Thoracic aorta (tissue), 2 donors: ENCODE measurements at places on chromosomes 13 and 19. TPM values are rescaled to one million over a fixed set of nuclear protein-coding genes. Genes with fewer than 3 reads are reported as not detected.
A peak's percentile ranks its signal among the peaks of the same experiment; 100 is the strongest.

GRCh38 chr19:19627621-19628500 lies at the start of gene LPAR2:
Gene LPAR2 (minus strand): TSS chr19:19628220. CDS start chr19:19627275, 945 bp downstream.
- no peak for DNase-seq
- no peak within 1 kb of the TSS for H3K27ac ChIP-seq
- H3K4me1 ChIP-seq: peaks cover 12% of the 10 kb centered on the region
- peaks cover 4% of the 10 kb centered on the region for H3K36me3 ChIP-seq

DNA sequence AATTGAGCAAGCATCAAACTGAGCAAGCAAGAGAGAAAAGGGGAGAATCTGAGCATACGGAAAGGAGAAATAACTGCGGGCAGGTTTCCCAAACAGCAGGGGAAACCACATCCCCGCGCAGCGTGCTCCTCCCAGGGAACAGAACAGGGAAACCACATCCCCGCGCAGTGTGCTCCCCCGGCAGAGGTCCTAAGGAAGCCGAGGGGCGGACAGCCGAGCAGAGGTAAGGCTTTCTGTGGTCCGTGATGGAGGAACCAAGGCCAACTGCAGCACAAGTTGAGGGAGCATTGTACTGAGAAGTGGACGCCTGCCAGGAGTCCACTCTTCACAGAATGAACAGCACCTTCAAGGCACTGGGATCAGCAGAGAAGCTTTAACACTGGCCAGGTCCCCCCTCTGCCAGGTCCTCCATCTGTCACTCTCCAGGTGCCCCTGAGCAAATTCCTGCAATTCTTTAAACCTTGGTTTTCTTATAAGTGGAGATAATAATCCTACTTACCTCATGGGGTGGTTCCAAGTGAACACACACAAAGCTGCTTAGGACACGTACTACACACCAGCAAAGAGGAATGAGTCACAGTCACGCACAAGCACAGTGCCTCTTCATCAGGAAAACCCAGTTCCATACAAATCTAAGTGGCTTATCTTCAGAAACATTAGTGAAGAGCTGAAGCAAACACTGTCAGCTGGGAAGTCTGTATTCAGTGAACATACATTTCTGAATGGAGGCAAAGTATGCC lies 23.0 kb upstream of the LAMP1 start:
- no peaks in the 10 kb centered on the region for H3K27me3 ChIP-seq
- no peak for DNase-seq
- H3K4me3 ChIP-seq: no peak overlapping the region
- H3K36me3 ChIP-seq: peaks cover 2% of the 10 kb centered on the region
- H3K4me1 ChIP-seq: peaks cover 7% of the 10 kb centered on the region
- H3K27ac ChIP-seq: peak overlapping the region; percentile 36

DNA sequence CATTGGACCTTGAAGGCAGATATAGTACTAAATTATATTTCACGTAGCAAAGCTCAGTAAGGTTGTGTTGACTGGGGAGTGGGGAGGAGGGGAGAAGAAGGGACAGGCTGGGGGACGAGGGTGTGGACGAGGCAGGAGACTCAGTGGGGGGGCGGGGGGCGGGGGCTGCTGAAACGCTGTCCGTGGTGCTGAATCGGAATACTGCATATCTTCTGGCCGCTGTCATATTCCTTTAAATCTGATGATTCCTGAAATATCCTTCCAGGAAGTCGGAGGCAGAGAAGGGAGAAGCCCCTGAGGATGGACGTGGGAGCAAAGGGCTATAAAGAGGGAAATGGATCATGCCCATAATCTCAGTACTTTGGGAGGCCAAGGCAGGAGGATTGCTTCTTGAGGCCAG lies 34.7 kb upstream of the CASP14 start:
- H3K27me3 ChIP-seq: no peaks in the 10 kb centered on the region
- no peaks in the 10 kb centered on the region for H3K4me1 ChIP-seq
- H3K4me3 ChIP-seq: no peak overlapping the region
- no peaks in the 10 kb centered on the region for H3K36me3 ChIP-seq

- peak overlapping the region; percentile 66 for H3K4me3 ChIP-seq
- no peaks in the 10 kb centered on the region for H3K4me1 ChIP-seq
- H3K27me3 ChIP-seq: no peaks in the 10 kb centered on the region
- H3K36me3 ChIP-seq: no peaks in the 10 kb centered on the region
- DNase-seq: no peak
These were observed 28.5 kb upstream of the PARP4 start for GRCh38 chr13:24541127-24541475.

- no peak for DNase-seq
- no peaks in the 10 kb centered on the region for H3K36me3 ChIP-seq
- no peaks in the 10 kb centered on the region for H3K4me1 ChIP-seq
- no peak overlapping the region for H3K27ac ChIP-seq
These were observed 4.7 kb upstream of the CEACAM5 start for GRCh38 chr19:41703602-41704293.

DNA sequence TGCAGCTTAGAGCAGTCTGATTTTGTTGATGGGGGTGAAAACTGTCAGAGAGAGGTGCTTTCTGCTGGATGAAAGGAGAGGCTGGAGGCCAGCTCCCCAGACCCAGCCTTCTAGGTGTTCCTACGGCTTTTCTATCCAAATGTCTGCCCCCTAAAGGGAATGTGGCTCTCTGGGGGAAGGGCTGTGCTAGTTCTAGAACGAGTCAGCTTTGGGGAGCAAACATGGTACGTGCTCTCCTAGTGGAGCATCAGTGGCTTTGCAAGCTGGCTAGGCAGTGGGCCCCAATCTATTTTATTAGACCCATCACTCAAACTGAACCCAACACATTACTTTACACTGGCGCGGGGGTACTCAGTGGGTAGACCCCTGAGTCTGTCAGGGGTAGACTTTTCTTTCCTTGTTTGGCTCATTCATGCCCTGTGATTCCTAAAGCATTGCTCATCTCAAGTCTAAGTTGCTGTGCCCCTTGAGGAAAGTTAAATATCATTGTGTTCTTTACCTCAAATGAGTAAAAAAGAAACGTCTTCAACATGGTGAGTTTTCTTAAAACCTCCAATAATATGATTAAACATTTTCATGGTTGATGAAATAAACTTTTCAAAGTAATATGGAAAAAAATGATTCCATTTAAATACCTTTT lies 254.9 kb downstream of the DLEU7 start:
- no peak overlapping the region for H3K27ac ChIP-seq
- DNase-seq: no peak
- peaks cover 3% of the 10 kb centered on the region for H3K4me1 ChIP-seq
- no peak overlapping the region for H3K4me3 ChIP-seq

- H3K27ac ChIP-seq: no peak overlapping the region
- no peaks in the 10 kb centered on the region for H3K36me3 ChIP-seq
- H3K27me3 ChIP-seq: no peaks in the 10 kb centered on the region
- DNase-seq: no peak
- H3K4me1 ChIP-seq: peaks cover 9% of the 10 kb centered on the region
- no peak overlapping the region for H3K4me3 ChIP-seq
These were observed 174.0 kb downstream of the DCT start for GRCh38 chr13:94305463-94305862.

- H3K4me3 ChIP-seq: no peak overlapping the region
- no peaks in the 10 kb centered on the region for H3K27me3 ChIP-seq
- H3K36me3 ChIP-seq: no peaks in the 10 kb centered on the region
These were observed 22.4 kb upstream of the RNF113B start for GRCh38 chr13:98199480-98199879.

DNA sequence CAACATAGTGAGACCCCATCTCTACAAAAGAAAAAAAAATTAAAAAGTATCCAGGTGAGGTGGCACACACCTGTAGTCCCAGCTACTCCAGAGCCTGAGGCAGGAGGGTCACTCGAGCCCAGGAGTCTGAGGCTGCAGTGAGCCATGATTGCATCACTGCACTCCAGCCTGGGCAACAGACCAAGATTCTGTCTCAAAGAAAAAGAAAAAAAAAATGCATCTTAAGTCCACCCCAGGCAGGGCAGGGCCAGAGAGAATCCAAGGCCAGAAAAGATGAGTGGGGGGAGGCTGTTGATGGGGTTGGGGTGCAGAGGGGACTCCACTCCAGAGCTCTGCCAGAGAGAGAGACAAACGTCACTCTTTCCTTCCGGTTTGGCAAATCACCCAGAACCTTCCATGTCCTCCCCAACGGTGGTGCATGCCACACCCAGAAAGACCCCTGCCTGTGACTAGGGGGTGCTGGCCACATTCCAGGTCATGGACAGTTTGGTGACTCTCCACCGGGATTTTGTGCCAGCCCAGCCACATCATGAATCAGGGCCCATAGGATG lies 431 bp downstream of the FUT3 start:
- DNase-seq: no peak
- no peak overlapping the region for H3K27ac ChIP-seq
- no peaks in the 10 kb centered on the region for H3K4me1 ChIP-seq

- peaks cover 7% of the 10 kb centered on the region for H3K4me1 ChIP-seq
- no peaks in the 10 kb centered on the region for H3K27me3 ChIP-seq
These were observed 23.7 kb upstream of the LAMP1 start for GRCh38 chr13:113273321-113273720.

DNA sequence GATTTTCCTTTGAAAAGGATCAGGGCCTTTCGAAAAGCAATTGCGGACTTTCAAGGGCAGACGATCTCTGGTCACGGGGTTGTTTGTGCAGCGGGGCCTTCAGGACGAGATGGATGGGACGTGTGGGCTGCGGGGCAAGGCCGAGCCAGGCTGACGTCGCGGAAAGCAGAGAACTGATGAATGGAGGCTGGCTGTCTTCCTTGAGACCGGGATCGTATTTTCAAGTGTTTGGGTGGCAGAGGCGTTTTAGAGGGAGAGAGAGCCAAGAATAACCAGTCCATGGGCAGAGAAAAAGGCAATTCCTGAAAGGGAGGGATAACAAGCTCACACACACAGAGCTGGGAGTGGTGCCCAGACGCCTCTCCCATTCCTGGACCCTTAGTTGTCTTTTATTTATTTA lies 138.9 kb upstream of the USP29 start:
- no peak overlapping the region for H3K4me3 ChIP-seq
- H3K36me3 ChIP-seq: no peaks in the 10 kb centered on the region
- H3K4me1 ChIP-seq: no peaks in the 10 kb centered on the region
- H3K27ac ChIP-seq: no peak overlapping the region
- H3K27me3 ChIP-seq: no peaks in the 10 kb centered on the region

DNA sequence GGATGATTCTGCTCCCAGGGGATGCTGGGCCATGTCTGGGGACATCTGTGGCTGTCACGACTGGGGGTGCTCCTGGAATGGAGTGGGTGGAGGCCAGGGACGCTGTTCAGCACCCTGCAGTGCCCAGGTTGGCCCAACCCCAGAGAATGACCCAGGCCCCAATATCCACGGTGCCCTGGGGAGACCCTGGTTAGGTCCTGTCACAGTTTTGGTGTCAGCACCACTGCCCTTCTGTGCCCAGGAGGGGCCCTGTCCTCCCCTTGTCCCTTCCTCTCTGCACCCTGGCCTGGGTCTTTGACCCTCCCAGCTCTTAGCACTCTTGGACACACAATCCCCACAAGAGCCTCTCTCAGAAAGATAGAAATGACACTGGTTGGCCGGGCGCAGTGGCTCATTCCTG lies 85.3 kb downstream of the GADD45B start:
- no peaks in the 10 kb centered on the region for H3K27me3 ChIP-seq
- no peak for DNase-seq
- H3K4me3 ChIP-seq: no peak overlapping the region
- H3K36me3 ChIP-seq: no peaks in the 10 kb centered on the region

- peaks cover 17% of the 10 kb centered on the region for H3K4me1 ChIP-seq
- no peak overlapping the region for H3K4me3 ChIP-seq
These were observed 76.8 kb downstream of the KCTD12 start for GRCh38 chr13:76809389-76809788.

GRCh38 chr13:40464337-40465014 lies 202.0 kb downstream of the FOXO1 start:
- H3K27me3 ChIP-seq: no peaks in the 10 kb centered on the region
- no peaks in the 10 kb centered on the region for H3K4me1 ChIP-seq
- no peaks in the 10 kb centered on the region for H3K36me3 ChIP-seq
- H3K27ac ChIP-seq: no peak overlapping the region
- DNase-seq: no peak

- no peak for DNase-seq
- H3K4me3 ChIP-seq: no peak overlapping the region
- H3K4me1 ChIP-seq: no peaks in the 10 kb centered on the region
- no peak overlapping the region for H3K27ac ChIP-seq
These were observed 435.9 kb upstream of the SGCG start for GRCh38 chr13:22744688-22745452.

DNA sequence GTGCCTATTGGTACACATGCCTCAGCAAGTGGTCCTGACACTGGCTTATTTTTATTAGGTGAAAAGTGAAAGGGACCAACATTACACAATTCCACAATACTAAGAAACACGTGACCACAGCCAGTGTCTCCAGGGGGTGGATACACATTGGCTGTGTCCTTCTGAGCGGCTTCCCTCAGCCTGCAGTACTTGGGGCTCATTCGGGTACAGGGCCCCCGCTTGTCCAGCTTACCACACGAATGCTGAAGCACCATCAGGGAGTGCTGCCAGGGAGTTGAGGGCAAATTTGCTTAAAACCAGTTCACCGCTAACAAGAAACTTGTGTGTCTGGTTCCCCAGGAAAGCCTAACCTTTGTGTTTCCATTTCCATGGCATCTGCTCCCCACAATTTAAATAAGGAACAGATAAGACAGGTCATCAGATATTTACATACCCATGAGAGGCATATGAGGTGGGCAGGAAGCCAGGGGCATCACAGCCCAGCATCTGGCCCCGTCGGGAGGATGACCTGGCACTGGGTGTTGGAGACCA lies 23.3 kb downstream of the PBX4 start:
- no peak overlapping the region for H3K4me3 ChIP-seq
- no peaks in the 10 kb centered on the region for H3K27me3 ChIP-seq
- H3K27ac ChIP-seq: no peak overlapping the region

- peaks cover 11% of the 10 kb centered on the region for H3K4me1 ChIP-seq
- H3K36me3 ChIP-seq: no peaks in the 10 kb centered on the region
- H3K27me3 ChIP-seq: no peaks in the 10 kb centered on the region
- DNase-seq: no peak
- H3K4me3 ChIP-seq: peak overlapping the region; percentile 77
- no peak overlapping the region for H3K27ac ChIP-seq
These were observed 48.2 kb downstream of the PTPRS start for GRCh38 chr19:5292453-5292821.

DNA sequence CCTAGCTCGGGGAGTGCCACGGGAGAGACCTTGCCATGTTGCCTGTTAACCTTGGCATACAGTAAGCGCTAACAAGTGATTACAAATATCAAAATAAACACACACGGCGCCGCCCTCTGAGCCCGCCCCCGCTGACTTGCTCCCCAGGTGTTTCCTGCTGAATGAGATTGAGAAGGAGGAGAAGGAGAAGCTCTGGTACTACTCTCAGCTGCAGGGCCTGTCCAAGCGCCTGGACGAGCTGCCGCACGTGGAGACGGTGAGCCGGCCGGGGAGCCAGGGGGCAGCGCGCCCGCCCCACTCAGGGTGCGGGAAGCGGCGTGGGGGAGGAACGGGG lies 5.0 kb downstream of the APC2 start:
- peaks cover 12% of the 10 kb centered on the region for H3K27me3 ChIP-seq
- no peak overlapping the region for H3K4me3 ChIP-seq
- H3K4me1 ChIP-seq: peaks cover 10% of the 10 kb centered on the region

The TNNT1 gene
- total RNA-seq: not detected

The DAPK3 gene
- total RNA-seq: 241 TPM

The PINLYP gene
- total RNA-seq: 6.6 TPM

The IZUMO2 gene
- not detected for total RNA-seq

The KLK4 gene
- total RNA-seq: not detected

The ZNF98 gene
- 5.9 TPM for total RNA-seq

The ICAM5 gene
- 0.49 TPM for total RNA-seq

The CD37 gene
- 29.8 TPM for total RNA-seq
